ENCODE measurements at places on chromosomes 5 and 9. TPM values are rescaled to one million over a fixed set of nuclear protein-coding genes. Genes with fewer than 3 reads are reported as not detected.

GRCh38 chr5:177966839-177967166 is 29.2 kb downstream of the PROP1 start:
- no peak for DNase-seq

DNA sequence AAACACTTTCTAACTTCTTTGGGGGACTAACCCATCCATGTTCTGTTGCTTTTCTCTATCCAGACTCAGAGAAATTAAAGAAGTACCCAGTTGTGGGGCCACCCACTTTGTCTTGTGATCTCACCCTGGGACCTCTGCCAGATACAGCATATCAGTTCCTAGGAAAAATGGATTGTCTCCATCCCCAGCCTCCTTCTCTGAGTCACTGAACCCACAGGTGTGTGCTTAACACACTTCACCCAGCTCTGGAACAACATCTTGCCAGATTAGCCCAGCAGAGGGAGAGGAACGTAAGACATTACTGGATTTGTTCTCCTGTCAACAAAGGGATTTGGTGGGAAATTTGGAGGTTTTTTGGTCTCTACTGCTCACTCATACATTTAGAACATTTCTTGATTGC is 19.2 kb downstream of the FAM240B start:
- DNase-seq, result no peak

GRCh38 chr9:3419893-3420292 is 105.9 kb downstream of the RFX3 start:
- no peak for DNase-seq

- no peak for DNase-seq
These were observed 81.0 kb downstream of the MACROH2A1 start for GRCh38 chr5:135318037-135318436.

- DNase-seq, result no peak
These were observed 50.3 kb downstream of the UBE2QL1 start for GRCh38 chr5:6498968-6499367.

Gene SLC6A19
- 60.5 TPM for polyA plus RNA-seq

Gene FOXD4L4
- not detected for polyA plus RNA-seq

Gene C5orf63
- 12.4 TPM for polyA plus RNA-seq
